ENCODE measurements at places on chromosomes 7 and 10. TPM values are rescaled to one million over a fixed set of nuclear protein-coding genes. Genes with fewer than 3 reads are reported as not detected.
A peak's percentile ranks its signal among the peaks of the same experiment; 100 is the strongest.

GRCh38 chr7:52243685-52244084 is 791.7 kb upstream of the POM121L12 start:
- DNase-seq = no peak

GRCh38 chr10:49751636-49752510 is 10.2 kb downstream of the OGDHL start:
- no peak for DNase-seq

GRCh38 chr10:6014241-6014761 is 37.0 kb upstream of the IL15RA start:
- peak; percentile 78 for DNase-seq

DNA sequence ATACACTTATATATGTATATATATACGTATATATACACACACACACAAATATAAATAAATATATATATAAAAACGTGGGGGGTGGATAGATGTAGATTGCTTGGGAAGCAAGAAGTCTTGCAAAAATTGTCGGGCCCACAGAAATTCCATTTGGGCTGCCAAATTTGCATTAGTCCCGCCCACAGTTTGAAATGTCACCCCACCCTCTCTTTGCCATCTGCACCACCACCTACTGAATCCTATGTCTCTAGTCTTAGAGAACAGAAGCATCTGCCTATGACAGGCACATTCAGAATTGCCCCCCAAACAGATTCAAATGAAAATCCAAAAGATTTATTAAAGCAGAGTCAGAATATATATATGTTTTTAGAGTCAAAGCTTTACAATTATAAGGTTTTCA is 25.6 kb upstream of the CACNA2D1 start:
- DNase-seq = no peak

GRCh38 chr10:6473430-6473829 is 106.6 kb downstream of the PRKCQ start:
- DNase-seq = peak; percentile 81

- no peak for DNase-seq
Measured at GRCh38 chr10:13066527-13066926, 33.4 kb upstream of the OPTN start.

DNA sequence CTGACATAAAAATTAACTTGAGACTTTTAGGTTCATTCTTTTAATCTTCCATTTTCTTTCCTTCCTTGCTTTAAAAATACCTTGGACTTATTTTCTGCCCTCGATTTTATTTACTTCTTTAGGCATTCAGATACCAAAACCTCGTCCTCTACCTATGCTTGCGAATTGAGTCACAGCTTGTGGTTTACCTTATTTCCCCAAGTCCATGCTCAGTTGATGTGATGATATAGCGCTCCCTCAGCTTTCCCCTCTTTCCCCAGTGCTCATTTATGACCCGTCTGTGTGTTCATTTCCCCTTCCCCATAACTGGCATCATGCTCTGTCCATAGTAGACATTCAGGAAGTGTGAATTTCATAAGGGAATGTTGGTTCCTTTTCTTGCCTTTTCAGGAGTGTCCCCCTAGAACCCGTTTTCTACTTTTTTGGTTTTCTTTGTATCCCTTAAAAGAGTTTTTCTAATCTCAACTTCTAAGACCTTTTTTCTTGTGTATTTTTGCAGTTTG is 19.1 kb upstream of the PRKRIP1 start:
- DNase-seq = no peak

DNA sequence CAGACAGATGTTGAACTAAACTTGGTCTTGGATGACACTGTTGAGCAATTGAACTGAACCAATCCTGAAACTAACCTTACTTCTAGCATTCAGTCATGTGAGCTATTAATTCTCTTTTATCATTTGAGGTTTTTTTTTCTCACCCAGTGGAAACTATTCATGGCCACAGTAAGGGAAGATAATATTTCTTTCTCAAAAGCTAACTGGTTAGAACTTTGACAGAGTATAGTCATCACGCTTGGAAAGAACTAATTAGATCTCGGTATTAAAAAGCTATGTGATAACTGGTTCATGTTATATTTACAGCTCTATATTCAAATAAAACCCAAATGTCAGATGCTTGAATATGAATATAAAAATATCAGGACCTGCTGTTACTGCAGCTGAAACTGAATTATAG is 89.5 kb downstream of the OTUD1 start:
- no peak for DNase-seq

GRCh38 chr10:44161184-44161583 is 223.7 kb downstream of the CXCL12 start:
- no peak for DNase-seq

GRCh38 chr7:155287284-155287935 is 10.3 kb upstream of the INSIG1 start:
- no peak for DNase-seq

- DNase-seq = peak; percentile 85
Measured at GRCh38 chr7:27196287-27196767, 3.6 kb downstream of the HOXA13 start.

- DNase-seq = no peak
Measured at GRCh38 chr10:116247691-116248090, 25.3 kb downstream of the GFRA1 start.

- no peak for DNase-seq
Measured at GRCh38 chr10:127154831-127155620, 41.4 kb downstream of the INSYN2A start.

GRCh38 chr7:134481167-134481566 is 22.3 kb upstream of the AKR1B1 start:
- no peak for DNase-seq

DNA sequence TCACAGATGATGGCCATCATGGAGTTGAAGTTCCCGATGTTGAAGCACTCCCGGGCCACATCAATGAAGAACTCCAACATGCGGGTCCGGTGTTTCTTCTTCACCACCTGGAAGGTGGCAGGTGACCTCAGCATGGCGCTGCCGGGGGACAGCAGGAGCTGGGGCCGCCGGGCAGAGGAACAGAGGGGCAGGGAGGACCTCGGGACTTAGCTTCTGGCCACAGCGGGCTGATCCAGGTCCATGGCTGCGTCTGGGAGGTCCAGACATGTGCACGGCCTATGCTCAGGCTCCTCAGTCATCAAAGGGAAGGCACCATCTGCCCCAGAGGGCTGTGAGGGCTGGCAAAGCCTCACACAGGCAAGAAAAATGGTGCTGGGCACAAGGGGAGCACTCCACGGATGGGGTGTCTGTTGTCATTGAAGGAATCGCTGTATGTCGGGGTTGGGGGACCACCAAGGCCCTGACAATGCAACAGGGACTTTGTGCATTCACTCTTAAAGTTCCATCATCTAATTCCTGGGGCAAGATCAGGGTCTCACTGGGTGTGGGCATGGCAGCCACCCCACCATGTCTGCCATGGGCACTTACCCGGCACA is 60.9 kb downstream of the CSGALNACT2 start:
- DNase-seq = no peak

GRCh38 chr10:110834629-110835301 is 37.0 kb upstream of the PDCD4 start:
- peak; percentile 58 for DNase-seq

DNA sequence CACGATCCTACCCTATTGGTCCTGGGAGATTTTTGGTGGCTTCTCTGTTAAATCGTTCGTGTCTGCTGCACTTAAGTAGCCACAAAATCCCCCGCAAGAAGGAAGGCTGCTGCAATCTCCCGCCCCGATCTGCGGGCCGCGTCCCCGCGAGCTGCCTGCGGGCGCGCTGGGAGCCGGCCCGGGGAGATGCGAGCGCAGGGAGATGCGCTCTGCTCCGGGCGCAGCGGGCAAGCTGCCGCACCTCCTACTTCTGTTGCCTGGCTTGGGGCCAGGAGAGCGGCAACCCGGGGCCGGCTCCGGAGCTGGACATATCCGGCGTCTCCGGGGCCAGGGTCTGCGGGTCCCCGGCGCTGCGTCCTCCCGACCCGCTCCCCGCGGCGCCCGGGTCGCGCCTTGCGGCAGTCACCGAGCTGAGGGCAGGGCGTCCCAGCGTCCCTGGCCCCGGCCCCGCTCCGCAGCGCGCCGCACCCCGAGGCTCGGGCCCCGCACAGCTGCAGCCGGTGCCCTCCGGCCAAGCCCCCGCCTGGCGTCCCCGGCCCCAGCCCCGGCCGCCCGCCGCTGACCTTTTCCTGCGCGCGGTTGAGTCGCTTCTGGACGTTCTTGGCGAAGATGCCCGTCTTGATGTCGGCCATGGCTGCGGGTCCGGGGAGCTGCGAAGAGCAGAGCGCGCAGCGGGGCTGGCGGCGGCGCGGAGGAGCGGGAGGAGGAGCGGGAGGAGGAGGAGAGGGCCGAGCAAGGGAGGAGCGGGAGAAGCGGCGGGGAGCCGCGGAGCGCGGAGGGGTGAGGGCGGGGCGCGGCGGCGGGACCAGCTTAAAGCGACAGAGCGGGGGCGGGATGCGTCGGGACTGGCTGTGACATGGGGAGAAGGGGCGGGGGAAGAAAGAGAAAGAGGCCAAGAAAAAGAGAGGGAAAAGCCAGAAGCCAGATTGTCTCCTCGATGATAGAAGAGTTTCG is at the start of gene AMPH:
Gene AMPH, minus strand, starts transcription at position 654 of the 954 bp plus-strand sequence. Its CDS starts 22 bp downstream, at position 632.
- DNase-seq = no peak

DNA sequence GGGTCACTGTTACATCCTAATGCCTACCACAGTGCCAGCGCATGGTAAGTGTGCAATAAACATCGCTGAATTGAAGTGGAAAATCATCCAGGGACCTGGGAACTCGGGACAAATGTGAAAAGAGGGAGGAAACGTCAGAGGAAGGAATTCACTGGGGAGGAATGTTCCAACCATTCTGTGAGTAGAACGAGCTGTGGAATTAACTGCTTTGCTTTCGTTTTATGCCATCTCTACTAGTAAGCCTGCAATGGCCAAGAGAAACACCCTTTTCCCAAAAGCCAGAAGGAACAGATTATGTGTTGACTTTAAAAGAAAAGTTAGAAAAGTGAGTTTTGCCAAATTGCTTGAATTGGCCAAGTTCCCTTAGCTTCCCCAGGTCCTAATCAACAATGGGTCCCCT is 1044.9 kb downstream of the TYW1 start:
- no peak for DNase-seq

VPS37D gene
- total RNA-seq = 0.26 TPM

NUTM2E gene
- total RNA-seq = 0.13 TPM

MOGAT3 gene
- not detected for total RNA-seq

SPDYE1 gene
- total RNA-seq = not detected

C10orf62 gene
- total RNA-seq = not detected

SOSTDC1 gene
- not detected for total RNA-seq

ERVW-1 gene
- not detected for total RNA-seq

PTPRN2 gene
- total RNA-seq = 7.0 TPM

FAM25A gene
- total RNA-seq = not detected

Data from activated CD8-positive, alpha-beta T cell treated with anti-CD3 and anti-CD28 coated beads, Interleukin-2, amount 10 ng/mL, durations not matched to agents 7 days and 5 days (primary cell).